ENCODE measurements at places on chromosomes 3 and 15. TPM values are rescaled to one million over a fixed set of nuclear protein-coding genes. Genes with fewer than 3 reads are reported as not detected.

Gene ITIH1
- total RNA-seq = 120 TPM

Gene BLOC1S6
- 62.3 TPM for total RNA-seq

Gene PP2D1
- total RNA-seq = not detected

Gene TNFSF10
- total RNA-seq = 21.3 TPM

DNA sequence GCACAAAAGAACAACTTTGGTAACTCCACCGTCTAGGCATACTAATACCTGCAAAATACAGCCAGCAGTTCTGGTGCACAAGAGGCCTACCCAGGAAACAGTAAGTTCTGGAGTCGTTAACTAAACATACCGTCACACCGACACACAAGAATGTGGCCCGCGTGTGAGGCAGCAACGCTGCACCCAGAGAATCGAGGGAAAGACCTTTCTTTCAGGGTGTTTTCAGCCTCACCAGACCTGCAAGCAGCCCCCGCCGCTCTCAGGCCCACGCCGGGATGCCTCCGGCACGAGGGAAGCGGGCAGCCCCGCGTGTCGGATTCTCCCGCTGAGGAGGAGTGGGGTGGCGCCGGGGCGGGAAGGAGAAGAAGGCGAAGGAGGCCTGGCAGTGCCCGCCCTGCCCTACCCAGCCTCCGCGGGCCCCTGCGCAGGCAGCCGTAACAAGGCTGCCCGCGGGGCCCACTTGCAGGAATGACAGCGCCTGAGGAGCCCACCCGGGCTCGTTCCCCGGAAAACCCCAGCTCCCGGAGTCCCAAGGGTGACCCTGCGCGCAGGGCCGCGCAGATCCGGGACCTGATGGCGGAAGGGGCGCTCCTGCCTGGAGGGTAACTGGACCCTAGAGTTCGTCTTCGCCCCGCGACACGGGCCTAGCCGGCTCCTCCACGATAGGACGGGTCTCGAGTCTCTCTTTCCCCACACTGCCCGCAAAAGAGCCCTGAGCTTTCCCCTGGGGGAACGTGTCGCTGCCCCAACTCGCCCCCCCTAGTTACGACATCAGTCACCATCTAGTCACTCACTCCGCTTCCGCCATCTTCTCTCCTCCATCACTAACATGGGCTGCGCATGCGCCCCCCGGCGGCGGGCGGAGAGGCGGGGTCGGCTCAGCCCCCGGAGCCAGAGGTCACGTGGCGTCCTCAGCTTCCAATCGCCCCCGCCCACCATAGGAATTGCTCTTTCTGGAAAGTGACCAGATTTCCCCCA is at the start of gene PHC3:
Gene PHC3, minus strand, starts transcription at position 826 of the 978 bp plus-strand sequence. Its CDS starts 18 bp downstream, at position 808.
- H3K27ac ChIP-seq = peak within 1 kb of the TSS; percentile 95
- no peaks in the 10 kb centered on the region for H3K36me3 ChIP-seq
- peaks cover 15% of the 10 kb centered on the region for H3K4me1 ChIP-seq
- H3K4me3 ChIP-seq = peak within 1 kb of the TSS; percentile 83

GRCh38 chr3:195246581-195246995 is 24.4 kb downstream of the XXYLT1 start:
- no peak overlapping the region for H3K4me3 ChIP-seq
- H3K27ac ChIP-seq = no peak overlapping the region
- no peaks in the 10 kb centered on the region for H3K27me3 ChIP-seq
- H3K4me1 ChIP-seq = no peaks in the 10 kb centered on the region
- no peak for DNase-seq

DNA sequence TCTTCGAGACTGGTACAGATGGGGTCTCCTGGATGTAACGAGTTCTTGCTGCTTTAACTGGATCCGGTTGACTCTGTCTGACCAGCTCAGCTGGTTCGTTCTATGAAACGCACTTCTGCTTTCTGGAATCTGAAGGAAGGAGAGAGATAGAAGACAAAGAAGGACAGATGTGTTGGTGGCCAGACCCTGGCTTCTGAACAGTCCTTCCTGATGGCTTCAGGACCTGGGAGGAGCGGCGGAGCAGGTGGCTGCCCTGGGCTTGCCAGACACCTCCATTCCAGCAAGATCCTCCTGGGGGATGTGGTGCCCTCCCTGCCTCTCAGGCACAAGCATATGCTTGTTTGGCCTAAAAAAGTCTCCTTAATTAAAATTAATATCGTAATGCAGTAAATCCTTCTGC is 99.9 kb downstream of the APBA2 start:
- no peaks in the 10 kb centered on the region for H3K36me3 ChIP-seq
- H3K4me1 ChIP-seq = peaks cover 3% of the 10 kb centered on the region
- H3K4me3 ChIP-seq = no peak overlapping the region
- no peak overlapping the region for H3K27ac ChIP-seq
- no peak for DNase-seq
- H3K27me3 ChIP-seq = no peaks in the 10 kb centered on the region

GRCh38 chr3:141507392-141508066 is 20.7 kb downstream of the RASA2 start:
- H3K27me3 ChIP-seq = no peaks in the 10 kb centered on the region
- no peaks in the 10 kb centered on the region for H3K36me3 ChIP-seq
- no peaks in the 10 kb centered on the region for H3K4me1 ChIP-seq
- H3K27ac ChIP-seq = no peak overlapping the region

GRCh38 chr15:88619796-88620195 is 1.3 kb upstream of the AEN start:
- no peaks in the 10 kb centered on the region for H3K36me3 ChIP-seq
- no peak for DNase-seq
- no peak overlapping the region for H3K27ac ChIP-seq
- peaks cover 12% of the 10 kb centered on the region for H3K4me1 ChIP-seq

DNA sequence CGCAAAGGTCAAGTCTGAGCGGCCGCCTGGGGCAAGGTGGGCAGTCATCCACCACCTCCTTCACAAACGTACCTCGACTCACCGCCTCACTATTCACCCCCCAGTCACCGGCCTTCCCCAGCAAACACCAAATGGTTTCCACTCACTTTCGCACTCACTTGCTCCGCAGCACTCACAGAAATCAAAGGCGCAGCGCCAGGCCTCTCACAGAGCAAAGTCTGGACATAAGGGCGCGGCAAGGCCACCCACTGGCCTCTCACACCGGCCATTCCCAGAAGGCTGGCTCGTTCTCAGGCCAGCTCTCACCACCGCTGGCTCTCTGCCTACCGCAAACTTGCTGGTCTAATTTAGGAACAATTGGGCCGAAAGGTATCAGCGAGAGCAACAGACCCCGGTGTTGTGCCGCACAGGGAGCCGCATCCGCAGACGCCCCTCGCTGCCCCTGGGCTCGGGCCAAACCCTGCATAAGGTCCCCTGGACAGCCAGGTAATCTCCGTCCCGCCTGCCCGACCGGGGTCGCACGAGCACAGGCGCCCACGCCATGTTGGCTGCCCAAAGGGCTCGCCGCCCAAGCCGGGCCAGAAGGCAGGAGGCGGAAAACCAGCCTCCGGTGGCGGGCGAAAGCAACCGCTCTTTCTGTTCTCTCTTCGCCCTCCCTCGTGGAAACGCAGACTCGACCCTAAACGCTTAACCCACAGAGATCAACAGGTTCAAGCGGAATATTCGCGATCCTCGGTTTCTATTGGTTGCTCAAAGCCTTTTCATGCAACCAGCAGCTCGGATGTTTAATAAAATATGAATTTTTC is 2.9 kb downstream of the SHOX2 start:
- H3K4me3 ChIP-seq = no peak overlapping the region
- no peak overlapping the region for H3K27ac ChIP-seq
- H3K4me1 ChIP-seq = peaks cover 28% of the 10 kb centered on the region
- peaks cover 97% of the 10 kb centered on the region for H3K27me3 ChIP-seq

- H3K27me3 ChIP-seq = no peaks in the 10 kb centered on the region
- H3K27ac ChIP-seq = peak overlapping the region; percentile 10
- peaks cover 24% of the 10 kb centered on the region for H3K4me1 ChIP-seq
- no peaks in the 10 kb centered on the region for H3K36me3 ChIP-seq
- peak; percentile 20 for DNase-seq
Observed at GRCh38 chr15:43095243-43095642, 10.6 kb downstream of the UBR1 start.

DNA sequence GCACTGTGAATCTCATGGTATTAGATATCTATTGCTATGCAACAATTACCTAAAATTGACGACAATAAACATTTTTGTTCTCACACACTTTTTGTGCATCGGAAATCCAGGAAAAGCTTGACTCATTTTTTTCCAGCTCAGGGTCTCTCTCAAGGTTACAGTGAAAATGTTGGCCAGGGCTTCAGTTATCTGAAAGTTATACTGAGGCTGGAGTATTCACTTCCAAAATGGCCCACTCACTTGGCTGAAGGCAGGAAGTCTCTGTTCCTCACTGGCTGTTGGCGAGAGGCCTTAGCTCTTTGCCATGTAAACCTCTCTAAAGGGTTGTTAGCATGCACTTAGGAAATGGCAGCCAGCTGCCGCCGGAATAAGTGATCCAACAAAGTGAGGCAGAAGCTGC is 41.4 kb downstream of the OSTN start:
- peaks cover 7% of the 10 kb centered on the region for H3K4me1 ChIP-seq
- no peak overlapping the region for H3K27ac ChIP-seq
- no peak overlapping the region for H3K4me3 ChIP-seq
- H3K27me3 ChIP-seq = no peaks in the 10 kb centered on the region

- H3K27me3 ChIP-seq = no peaks in the 10 kb centered on the region
- no peak for DNase-seq
- H3K27ac ChIP-seq = no peak overlapping the region
- H3K36me3 ChIP-seq = no peaks in the 10 kb centered on the region
Observed at GRCh38 chr3:47004369-47005211, 25.1 kb downstream of the NBEAL2 start.

GRCh38 chr3:25938566-25939325 is 148.9 kb downstream of the OXSM start:
- H3K4me3 ChIP-seq = no peak overlapping the region
- no peaks in the 10 kb centered on the region for H3K4me1 ChIP-seq
- no peak overlapping the region for H3K27ac ChIP-seq
- DNase-seq = no peak
- no peaks in the 10 kb centered on the region for H3K36me3 ChIP-seq
- no peaks in the 10 kb centered on the region for H3K27me3 ChIP-seq

- no peak for DNase-seq
- H3K4me3 ChIP-seq = no peak overlapping the region
- no peaks in the 10 kb centered on the region for H3K4me1 ChIP-seq
- no peak overlapping the region for H3K27ac ChIP-seq
- H3K36me3 ChIP-seq = no peaks in the 10 kb centered on the region
Observed at GRCh38 chr15:80816049-80816653, 37.0 kb downstream of the CEMIP start.

DNA sequence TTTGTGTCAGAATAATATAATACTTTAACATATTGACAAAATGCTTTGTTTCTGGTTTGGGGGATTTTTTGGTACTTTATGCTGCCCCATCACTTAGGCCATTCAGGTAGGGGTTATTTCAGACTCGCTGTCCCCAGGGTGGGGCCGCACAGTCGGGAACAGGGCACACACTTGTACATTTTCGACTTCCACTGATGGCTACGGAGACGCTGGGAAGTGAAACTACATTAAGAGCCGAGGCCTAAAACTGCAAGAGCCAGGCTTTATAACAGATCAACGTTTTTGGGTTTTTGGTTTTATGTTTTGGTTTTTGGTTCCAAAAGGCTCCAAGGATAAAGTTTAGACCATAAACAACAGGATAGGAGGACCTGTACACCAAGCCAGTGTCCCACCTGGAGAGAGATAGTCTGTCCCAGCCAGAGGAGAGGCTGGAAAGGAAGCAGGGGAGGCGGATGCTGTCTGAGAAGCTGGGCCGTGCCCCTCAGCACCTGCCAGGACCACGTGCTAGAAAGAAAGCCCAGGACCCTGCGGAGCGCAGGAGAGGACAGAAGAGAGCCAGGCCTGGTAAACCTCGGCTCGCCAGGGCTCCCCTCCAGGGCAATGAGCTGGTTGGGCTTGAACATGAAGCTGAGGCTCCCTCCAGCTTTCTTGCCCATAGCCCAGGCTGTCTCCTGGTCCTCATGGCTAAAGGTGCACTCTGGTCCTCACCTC is 111.7 kb downstream of the CHSY1 start:
- H3K27me3 ChIP-seq = no peaks in the 10 kb centered on the region
- H3K4me3 ChIP-seq = no peak overlapping the region
- H3K36me3 ChIP-seq = no peaks in the 10 kb centered on the region
